Osteocyte (in vitro differentiated cells): ENCODE measurements at places on chromosomes 6 and 20.

DNA sequence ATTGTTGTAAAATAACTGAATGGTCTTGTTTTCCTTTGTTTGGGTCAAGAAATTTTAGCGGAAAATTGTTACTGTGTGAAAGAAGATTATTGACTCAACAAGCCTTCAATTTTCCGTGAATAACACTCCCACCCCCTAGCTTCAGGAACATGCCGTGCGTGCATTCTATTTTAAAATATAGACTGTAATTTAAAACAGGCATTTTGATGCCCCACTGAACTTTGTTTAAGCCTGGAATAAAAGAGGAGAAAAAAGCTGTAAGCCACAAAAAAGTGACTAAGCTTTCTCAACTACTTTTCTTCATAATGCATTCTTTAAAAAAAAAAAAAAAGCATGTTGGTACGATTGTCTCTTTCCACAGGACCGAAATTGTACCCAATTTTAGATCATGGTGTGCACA is 166.0 kb downstream of the ARID1B start:
- DNase-seq = no peak

GRCh38 chr6:108741331-108741989 is 106.8 kb upstream of the ARMC2 start:
- no peak for DNase-seq

- no peak for DNase-seq
Measured at GRCh38 chr20:23397961-23398360, 23.3 kb downstream of the NAPB start.

DNA sequence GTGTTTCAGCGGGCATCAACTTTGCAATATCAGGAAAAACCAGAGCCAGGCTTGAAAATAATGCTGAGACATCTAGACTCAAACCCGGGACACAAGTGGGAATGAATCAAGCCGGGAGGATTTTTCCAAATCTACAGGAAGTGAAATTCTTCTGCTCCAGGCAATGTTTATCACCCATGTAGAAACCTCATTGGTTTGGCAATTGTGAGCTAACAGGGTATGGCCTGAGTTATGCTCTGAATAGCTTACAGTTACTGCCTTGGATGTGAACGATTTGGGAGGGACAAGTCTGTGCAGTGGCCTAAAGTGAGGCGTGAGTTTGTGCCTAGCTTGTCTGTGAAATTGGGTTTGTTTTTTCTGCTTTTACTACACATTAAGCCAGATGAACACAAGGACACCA is 87.4 kb downstream of the PCSK2 start:
- no peak for DNase-seq

DNA sequence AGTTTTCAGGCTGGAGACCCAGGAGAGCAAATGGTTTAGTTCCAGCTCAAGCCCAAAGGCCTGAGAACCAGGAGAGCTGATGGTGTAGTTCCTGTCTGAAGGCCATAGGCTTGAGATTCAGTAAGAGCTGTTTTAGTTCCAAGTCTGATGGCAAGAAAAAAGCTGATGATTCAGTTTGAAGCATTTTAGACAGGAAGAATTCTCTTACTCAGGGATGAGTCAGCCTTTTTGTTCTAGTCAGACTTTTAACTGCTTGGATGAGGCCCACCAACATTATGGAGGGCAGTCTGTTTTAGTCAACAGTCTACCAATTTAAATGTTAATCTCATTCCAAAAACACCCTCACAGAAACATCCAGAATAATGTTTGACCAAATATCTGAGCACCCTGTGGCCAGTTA is 2.5 kb downstream of the ZSCAN26 start:
- DNase-seq = no peak

DNA sequence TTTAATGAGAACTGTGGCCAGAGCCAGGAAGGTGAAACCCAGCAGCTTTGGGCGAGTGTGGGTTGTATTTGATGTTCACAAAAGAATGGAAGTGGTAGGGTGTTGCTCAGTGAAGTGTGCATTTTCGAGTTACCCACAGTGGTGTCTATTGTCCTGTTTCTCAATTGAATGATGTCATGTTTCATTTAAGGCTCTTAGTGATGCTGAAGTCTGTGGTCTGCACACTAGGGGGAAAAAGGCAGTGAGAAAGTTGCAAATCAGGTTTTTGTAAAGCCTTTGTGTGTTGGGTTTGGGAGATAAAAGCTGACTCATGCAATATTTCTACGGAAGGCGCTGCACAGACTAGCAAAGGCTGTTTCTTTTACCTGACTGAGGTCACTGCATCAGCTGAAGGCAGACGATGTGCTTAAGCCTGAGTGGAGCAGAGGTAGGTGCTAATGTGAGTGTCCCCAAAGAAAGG is 121.1 kb downstream of the PLEKHG1 start:
- no peak for DNase-seq

DNA sequence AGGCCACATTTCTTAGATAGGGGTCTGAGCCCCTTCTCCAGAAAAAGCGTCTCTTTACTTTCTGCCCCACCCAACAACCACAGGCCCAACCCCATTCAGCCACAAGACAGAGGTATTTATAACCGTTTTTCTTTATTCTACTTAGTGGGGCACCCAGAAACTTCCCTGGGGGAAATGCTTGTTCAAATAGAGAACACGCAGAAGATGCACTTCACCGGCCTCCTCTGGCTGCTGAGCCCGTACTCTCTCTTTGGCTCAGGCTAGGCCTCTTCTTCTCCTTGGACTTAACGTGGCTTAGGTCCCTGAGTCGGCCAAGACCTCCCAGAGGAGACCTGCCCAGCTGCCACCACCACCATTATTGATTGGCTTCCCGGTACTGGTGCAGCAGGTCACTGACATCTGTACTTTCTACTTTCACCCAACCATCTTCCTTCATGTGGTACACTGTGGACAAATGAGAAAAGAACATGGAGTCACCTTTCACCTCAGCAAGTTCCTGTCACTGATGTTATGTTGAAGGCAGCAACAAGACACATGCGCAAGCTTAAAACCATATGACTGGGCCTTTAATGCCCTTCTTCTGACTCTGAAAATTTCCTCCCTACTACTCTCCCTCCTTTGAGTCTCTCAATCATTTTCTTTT is 2.2 kb upstream of the TAP2 start:
- DNase-seq = no peak
